ENCODE measurements at places on chromosomes 2 and 18. TPM values are rescaled to one million over a fixed set of nuclear protein-coding genes. Genes with fewer than 3 reads are reported as not detected.

RNF25 gene
- polyA plus RNA-seq = 44.8 TPM

IL18R1 gene
- polyA plus RNA-seq = 1.7 TPM

CCDC142 gene
- polyA plus RNA-seq = 9.0 TPM

VWC2L gene
- not detected for polyA plus RNA-seq

CGREF1 gene
- not detected for polyA plus RNA-seq

CLEC4F gene
- 0.33 TPM for polyA plus RNA-seq

SERPINB3 gene
- 0.11 TPM for polyA plus RNA-seq

GPR148 gene
- polyA plus RNA-seq = not detected

DNA sequence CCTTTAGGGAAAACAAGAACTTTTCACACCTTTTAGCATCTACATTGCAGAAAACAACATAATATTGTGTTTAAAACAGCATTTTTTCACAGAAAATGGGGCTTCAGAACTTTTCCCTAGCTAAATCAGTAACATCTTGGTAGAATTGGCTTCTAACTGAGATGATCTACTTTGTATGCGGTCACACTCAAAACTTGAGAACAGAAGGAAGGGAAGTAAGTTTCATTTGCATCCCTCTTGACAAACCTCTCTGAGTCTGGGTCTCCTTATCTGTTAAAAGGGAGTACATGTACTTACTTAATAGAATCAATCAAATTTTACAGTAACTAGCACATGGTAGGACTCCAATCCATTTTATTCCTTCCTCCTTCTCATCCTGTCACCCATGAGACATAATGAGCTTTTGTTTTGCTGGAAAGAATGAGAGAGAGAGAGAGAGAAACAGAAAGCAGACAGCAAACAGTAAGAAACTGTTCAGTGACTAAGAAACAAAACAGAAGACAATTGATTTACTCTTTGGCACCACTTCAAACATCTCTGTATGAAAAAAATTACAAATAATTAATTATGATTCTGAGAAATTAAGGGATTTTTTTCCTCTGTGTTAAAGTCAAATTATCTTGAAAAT lies 387.3 kb downstream of the SATB2 start:
- DNase-seq = no peak

GRCh38 chr2:119477113-119477505 lies 45.5 kb downstream of the TMEM37 start:
- DNase-seq = no peak

- peak; percentile 8 for DNase-seq
Measured at GRCh38 chr2:10634495-10634894, 55.3 kb downstream of the NOL10 start.
